ENCODE measurements at places on chromosomes 1 and 21.
A peak's percentile ranks its signal among the peaks of the same experiment; 100 is the strongest.

- no peak overlapping the region for H3K27ac ChIP-seq
- no peak for DNase-seq
- H3K4me1 ChIP-seq, result no peaks in the 10 kb centered on the region
- H3K27me3 ChIP-seq, result no peaks in the 10 kb centered on the region
- no peak overlapping the region for H3K4me3 ChIP-seq
- no peaks in the 10 kb centered on the region for H3K36me3 ChIP-seq
These were observed 111.3 kb downstream of the GREM2 start for GRCh38 chr1:240500647-240501046.

DNA sequence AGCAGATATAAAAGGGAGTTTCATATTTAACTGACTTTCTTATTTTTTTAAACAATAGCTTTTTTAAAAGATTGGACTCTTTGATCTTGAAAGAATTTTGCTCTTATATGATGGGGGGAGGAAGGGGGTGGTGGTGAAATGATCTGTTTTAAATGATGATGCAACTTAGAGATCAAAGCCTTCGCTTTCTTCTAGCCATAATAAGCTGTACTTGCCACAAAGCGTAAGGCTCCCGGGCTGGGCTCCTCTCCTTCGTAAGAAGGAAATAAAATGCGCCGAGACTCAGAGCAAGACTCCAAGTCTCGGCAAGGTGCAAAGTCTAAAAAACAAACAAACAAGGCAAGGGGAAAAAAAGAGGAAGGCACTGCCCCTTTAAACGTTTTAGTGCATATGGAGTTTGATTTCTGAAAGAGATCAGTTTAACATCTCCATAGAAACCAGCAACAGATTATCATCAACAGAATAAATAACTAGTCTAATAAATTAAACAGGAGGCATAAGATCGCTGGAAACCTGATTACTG lies 3.3 kb downstream of the CASZ1 start:
- no peaks in the 10 kb centered on the region for H3K36me3 ChIP-seq
- H3K4me1 ChIP-seq, result no peaks in the 10 kb centered on the region
- peak; percentile 43 for DNase-seq
- H3K4me3 ChIP-seq, result no peak overlapping the region
- H3K27ac ChIP-seq, result no peak overlapping the region
- H3K27me3 ChIP-seq, result peaks cover 16% of the 10 kb centered on the region

GRCh38 chr1:235649368-235650163 lies at the start of gene GNG4:
Gene GNG4 (minus strand): TSS chr1:235649784. CDS start chr1:235583838, 65,946 bp downstream.
- no peaks in the 10 kb centered on the region for H3K36me3 ChIP-seq
- H3K4me3 ChIP-seq, result peak within 1 kb of the TSS; percentile 56
- no peaks in the 10 kb centered on the region for H3K27me3 ChIP-seq
- DNase-seq, result peak; percentile 48
- H3K4me1 ChIP-seq, result peaks cover 2% of the 10 kb centered on the region
- no peak within 1 kb of the TSS for H3K27ac ChIP-seq

- no peak overlapping the region for H3K27ac ChIP-seq
- no peaks in the 10 kb centered on the region for H3K27me3 ChIP-seq
- H3K36me3 ChIP-seq, result no peaks in the 10 kb centered on the region
- no peak overlapping the region for H3K4me3 ChIP-seq
These were observed 7.8 kb upstream of the PTTG1IP start for GRCh38 chr21:44881198-44881872.

DNA sequence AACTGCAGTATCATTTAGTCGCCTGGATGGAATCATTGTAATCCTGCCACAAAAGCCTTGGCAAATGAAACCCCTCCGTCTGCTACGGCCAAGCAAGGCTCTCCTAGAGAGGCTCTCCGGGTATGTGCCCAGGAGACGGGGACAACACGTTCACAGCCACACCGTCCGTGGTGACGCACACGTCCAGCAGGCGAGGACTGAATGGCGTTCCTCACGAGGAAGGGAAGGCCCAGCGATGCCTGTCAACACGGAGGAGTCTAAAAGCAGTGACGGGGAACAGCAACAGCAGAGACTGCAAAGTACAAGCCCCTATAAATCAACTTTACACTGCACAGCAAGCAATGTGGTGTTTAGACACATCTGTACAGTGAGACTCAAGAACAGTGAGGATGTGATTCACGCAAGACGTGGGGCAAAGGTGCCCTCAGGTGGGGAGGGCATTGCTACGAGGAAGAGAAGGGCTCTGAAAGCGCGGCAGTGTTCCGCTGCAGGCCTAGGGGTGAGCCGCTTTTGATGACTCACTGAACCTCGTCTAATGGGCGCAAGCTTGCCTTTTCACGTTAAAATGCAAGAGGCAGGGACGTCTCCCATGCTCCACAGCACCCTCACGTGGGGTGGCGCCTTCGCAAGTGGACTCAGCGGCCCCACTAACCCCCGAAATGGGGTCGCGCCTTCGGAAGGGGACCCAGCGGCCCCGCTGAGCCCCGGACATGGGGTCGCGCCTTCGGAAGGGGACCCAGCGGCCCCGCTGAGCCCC lies 6.8 kb downstream of the WRAP73 start:
- H3K36me3 ChIP-seq, result no peaks in the 10 kb centered on the region
- no peaks in the 10 kb centered on the region for H3K27me3 ChIP-seq
- no peak overlapping the region for H3K27ac ChIP-seq

GRCh38 chr1:1551524-1552262 lies 11.3 kb upstream of the TMEM240 start:
- H3K4me3 ChIP-seq, result no peak overlapping the region
- no peaks in the 10 kb centered on the region for H3K27me3 ChIP-seq
- DNase-seq, result no peak
- H3K4me1 ChIP-seq, result no peaks in the 10 kb centered on the region
- no peak overlapping the region for H3K27ac ChIP-seq
